ENCODE measurements at places on chromosomes 3 and 15.

DNA sequence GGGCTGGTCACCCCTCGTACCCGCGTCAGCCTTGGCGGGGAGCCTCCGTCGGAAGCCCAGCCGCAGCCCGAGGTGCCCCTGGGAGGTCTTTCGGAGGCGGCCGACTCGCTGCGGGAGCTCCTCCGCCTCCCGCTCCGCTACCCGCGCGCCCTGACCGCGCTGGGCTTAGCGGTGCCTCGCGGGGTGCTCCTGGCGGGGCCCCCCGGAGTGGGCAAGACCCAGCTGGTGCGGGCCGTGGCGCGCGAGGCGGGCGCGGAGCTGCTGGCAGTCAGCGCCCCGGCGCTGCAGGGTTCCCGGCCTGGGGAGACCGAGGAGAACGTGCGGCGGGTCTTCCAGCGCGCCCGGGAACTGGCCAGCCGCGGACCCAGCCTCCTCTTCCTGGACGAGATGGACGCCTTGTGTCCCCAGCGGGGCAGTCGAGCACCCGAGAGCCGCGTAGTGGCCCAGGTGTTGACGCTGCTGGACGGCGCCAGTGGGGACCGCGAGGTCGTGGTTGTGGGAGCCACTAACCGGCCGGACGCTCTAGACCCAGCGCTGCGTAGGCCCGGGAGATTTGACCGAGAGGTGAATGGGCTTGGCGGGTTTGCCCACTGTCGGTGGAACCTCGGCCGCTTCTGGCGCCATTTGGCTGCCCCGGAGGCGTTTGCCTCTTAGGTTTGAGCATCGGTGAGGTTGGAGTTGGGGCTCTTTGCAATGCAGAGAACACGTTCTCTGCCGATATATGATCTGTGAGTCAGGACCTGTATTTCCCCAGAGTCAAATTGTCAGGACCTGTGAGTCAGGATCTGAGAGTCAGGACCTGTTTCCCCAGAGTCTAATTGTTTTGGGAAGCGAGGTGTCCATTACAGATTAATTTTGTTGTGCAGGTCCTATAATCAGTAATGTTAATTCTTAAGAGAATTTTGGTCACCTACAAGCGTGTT lies 24.9 kb upstream of the GATM start:
- peak; percentile 69 for DNase-seq

- DNase-seq = peak; percentile 64
Measured at GRCh38 chr3:62187022-62187431, 186.3 kb downstream of the FEZF2 start.

GRCh38 chr3:111859061-111859973 lies at the start of gene PHLDB2:
PHLDB2 (plus strand) TSS chr3:111859265; CDS start chr3:111884078, 24,813 bp downstream.
- DNase-seq = peak; percentile 81

DNA sequence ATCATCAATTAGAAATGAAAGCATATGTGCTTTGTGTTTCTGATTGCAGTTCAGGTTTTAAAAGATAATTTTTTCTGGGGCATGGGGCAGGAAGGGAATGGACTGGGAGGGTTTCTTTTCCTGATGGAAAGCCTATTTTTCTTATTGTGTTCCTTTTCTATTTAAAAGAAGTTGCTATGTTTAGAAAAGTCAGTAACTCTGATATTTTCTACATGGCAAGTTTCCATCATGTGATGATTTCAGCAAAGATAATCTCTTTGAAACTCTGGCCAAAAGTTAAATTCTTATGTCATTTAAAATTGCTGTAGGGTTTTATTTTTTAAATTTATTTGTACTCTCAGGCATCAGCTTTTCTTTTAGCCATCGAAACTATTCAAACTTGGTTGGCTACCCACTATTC lies 601.2 kb downstream of the FOXP1 start:
- DNase-seq = no peak

GRCh38 chr15:50112488-50113186 lies 6.4 kb downstream of the ATP8B4 start:
- DNase-seq = peak; percentile 55

- DNase-seq = no peak
Measured at GRCh38 chr3:9196020-9196419, 53.4 kb downstream of the SRGAP3 start.

GRCh38 chr3:24196526-24196925 lies 251.4 kb downstream of the NR1D2 start:
- DNase-seq = no peak

DNA sequence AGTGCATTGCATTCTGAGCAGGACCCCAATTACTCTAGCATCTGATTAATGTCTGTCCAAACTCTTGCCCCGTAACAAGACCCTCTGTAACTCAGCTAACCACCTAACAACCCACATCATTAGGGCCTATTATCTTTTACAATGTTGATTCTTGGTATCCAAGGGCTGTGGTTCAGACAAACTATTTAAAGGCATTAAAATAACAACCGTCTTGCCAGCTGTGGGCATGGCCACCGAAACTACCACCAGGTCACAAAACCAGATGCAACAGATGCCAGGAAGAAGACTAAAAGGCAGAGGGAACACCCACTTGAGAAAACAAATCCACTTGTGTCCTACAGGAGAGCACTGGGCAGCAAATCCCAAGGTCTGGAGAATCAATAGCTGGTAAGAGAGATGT lies 262.9 kb downstream of the ERC2 start:
- DNase-seq = no peak

GRCh38 chr15:34240537-34240936 lies 15.7 kb downstream of the EMC4 start:
- DNase-seq = no peak

DNA sequence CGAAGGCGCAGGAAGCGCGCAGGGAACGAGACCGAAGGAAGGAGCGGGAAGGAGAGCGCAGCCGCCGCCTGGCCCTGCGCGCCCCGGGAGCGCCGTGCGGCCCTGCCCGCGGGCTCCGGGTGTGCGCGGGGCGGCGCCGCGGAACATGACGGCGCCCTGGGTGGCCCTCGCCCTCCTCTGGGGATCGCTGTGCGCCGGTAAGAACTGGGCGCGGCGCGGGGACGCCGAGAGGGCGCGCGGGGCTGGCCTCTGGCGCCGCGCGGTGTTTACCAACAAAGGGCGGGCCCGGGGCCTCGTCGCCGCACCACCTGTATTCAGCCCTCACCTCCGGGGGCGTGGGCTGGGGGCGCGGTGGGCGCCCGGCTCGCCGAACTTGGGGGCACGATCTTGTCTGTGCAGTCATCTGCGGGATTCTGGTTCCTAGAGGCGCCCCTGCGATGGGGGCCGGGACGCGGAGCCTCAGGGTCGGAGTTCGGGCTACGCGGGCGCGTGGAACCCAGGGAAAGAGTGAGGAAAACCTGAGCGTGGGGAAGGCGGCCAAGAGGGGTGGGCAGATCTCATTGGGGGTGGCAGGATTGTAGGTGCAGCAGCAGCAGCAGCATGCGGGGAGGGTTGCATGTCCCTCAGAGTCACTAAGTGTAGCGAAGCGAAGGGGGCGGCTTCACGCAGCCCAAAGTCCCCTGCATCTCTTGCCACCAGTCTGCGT lies 641 bp downstream of the ACVR2B start:
- DNase-seq = peak; percentile 71

DNA sequence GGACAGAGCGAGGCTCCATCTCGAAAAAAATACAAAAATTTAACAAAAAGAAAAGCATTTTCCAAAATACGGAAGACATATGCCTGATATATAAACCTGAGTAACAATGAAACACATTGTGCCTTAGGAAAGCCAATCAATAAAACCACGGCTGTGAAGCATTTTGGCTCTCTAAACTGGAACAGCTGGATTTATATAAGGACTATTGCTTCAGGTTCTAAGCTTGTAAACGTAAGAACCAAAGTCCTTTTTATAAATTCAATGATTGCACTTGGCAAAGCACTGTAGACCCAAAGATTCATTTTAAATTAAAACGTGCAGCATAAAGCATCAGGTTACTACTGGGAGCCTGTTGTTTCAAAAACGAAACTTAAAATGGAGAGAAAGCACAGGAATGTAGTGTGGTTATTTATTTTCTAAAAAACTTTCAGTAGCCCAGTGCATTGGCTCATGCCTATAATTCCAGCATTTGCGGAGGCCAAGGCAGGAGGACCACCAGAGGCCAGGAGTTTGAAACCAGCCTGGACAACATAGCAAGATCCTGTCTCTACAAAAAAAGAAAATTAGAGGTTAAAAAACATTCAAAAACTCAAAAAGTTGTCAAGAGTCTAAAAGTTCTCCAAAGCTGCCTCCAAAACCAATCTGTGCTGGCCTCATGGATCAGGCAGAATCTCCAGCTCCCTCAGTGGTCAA lies 61.5 kb downstream of the USF3 start:
- DNase-seq = no peak

DNA sequence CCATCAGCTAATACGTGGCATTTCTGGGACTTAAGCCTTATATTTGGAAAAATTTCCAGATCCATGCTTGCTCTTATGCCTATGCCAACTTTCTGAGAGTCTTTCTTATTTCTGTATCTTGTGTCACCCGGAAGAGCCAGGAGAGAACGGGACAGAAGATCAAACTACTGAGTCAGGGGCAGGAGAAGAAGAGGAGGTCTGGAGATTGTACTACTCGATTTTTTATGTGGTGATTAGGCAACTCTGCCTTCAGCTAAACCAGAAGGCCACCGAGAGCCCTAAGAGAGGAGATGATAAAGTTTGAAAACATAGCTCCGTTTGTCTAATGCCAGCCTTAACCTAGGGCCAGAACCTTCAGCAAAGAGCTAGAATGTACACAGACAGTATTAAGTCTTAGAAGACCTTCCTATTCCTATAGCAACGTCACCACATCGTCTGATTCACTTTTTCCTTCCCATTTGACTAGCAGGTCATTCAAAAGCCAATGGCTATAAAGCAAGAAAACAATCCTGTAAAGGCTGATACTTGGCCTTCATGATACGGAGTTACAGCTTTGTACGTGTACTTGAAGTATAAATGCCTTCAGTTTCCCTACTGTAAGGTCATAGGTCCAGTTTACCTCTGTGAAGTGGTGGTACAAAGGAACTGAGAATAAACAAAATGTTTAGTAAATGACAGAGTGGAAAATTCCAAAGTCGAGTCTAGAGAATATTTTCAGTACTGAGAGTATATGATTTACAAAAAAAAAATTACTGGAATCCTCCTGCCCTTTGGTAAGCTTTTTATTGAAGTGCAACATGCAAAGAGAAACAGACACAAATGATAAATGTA lies 96.1 kb upstream of the ICE2 start:
- no peak for DNase-seq

DNA sequence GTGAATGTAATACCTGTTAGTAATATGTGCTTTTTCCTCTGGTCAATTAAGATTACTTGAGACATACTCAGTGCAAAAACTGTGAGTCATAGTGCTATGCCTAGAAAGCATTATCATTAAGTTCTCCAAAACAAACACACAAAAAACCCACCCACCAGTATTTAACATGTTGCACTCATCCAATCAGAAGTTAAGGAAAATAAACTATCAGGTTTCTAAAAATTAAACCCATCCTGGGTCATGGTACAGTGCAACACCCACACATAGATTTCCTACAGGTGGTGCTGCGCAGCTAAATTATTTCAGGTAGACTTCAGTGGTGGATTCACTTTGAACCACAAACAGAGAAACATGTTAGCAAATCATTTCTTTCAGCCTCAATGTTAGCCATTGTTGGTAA lies 264.4 kb upstream of the VEPH1 start:
- no peak for DNase-seq

DNA sequence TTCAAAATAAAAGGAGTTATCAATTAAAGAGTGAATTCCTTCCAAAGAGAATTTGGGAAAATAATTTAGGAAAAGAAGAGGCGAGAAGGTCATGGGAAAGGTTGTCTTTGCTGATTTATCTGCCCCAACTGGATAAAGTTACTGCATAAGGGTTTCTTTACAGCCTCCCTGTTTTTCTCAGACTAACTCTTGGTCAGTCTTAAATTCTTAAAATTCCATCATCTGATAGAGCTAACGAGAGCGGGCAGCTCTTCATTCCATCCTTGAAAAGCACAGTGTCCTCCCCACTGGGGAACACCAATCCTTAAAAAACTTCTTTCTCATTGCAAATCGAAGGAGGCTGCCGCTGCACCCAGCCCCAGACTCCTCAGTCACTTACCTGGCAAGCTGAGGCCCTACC lies 107.2 kb downstream of the PGPEP1L start:
- no peak for DNase-seq

- DNase-seq = no peak
Measured at GRCh38 chr15:93089727-93090305, 805 bp upstream of the RGMA start.

- no peak for DNase-seq
Measured at GRCh38 chr3:181533811-181534210, 177.9 kb upstream of the SOX2 start.

- no peak for DNase-seq
Measured at GRCh38 chr3:138263104-138263503, 66.5 kb downstream of the NME9 start.

DNA sequence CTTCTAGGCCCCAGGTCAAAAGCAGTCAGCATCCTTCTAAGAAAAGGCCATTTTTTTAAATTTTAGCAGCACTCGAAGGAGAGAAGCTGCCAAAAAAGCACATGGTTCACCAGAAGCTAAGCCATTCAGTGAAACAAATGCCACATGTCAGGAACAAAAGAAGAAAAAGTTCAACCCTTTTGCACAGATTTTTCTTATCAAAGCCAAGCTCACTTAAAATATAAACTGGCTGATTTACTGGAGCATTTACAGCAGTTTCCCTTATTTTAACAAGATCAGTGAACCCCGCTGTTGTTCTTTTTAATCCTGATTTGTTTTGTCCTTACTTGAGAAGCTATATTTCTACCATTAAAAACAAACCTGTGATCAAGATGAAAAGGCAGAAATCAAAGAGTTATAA lies 46.5 kb upstream of the SYNPR start:
- no peak for DNase-seq

DNA sequence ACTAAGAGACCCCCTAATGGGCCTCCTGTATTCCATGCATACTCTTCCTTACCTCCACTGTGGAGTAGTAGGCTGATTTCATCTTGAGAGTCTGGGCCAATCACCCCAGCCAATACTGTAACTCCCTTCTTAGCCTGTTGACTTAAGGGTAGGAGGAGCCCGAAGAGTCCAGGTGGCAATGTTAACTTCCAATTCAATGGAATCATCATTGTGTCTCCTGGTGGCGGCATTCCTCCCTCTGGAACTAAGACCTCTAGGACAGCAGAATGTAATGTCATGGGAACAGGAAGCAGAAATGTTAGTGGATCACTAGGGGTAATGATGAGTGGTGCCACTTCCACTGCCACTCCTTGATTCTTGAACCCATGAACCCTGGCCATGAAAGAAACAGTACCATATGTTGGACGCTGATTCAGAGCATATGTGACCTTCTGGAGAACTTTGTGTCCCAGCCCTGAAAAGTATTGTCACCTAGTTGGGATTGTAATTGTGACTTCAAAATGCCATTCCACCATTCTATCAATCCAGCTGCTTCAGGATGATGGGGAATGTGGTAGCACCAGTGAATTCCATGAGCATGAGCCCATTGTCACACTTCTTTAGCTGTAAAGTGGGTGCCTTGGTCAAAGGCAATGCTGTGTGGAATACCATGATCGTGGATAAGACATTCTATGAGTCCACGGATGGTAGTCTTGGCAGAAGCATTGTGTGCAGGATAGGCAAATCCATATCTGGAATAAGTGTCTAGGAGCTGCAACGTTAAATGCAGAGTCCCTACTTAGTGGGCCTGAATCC lies 24.9 kb downstream of the NAALADL2 start:
- no peak for DNase-seq

GRCh38 chr3:52494886-52495495 lies at the start of gene STAB1:
STAB1 (plus strand) TSS chr3:52495338; CDS start chr3:52495414, 76 bp downstream.
- DNase-seq = peak; percentile 90
